ENCODE measurements at places on chromosomes 5 and 9.

GRCh38 chr9:74303945-74304344, 193.2 kb upstream of the RORB start:
- H3K4me1 ChIP-seq, result no peaks in the 10 kb centered on the region
- H3K4me3 ChIP-seq, result no peak overlapping the region
- no peaks in the 10 kb centered on the region for H3K36me3 ChIP-seq
- H3K27ac ChIP-seq, result no peak overlapping the region

DNA sequence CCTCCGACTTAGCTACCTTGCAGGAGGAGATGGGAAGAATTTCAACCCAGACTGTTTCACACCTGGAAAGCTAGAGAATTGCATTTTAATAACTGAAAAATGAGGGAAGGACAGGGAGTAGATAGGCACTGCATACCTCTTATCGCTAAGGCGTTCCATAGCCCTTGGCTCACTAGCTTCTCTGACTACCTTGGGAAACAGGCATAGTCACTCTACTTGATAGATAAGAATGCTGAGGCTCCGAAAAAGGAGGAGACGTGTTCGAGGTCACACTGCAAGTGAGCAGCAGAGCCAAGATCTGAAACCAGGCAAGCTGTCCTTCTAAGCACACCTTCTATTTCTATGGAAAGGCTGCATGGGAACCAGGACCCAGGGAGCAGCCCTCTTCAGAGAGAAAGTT, 168.9 kb downstream of the CRB2 start:
- DNase-seq, result no peak
- H3K36me3 ChIP-seq, result no peaks in the 10 kb centered on the region
- H3K4me3 ChIP-seq, result no peak overlapping the region
- no peak overlapping the region for H3K27ac ChIP-seq
- no peaks in the 10 kb centered on the region for H3K4me1 ChIP-seq

GRCh38 chr5:74418261-74418660, 222.3 kb downstream of the ENC1 start:
- no peak overlapping the region for H3K4me3 ChIP-seq
- H3K36me3 ChIP-seq, result no peaks in the 10 kb centered on the region
- H3K27me3 ChIP-seq, result no peaks in the 10 kb centered on the region
- peaks cover 18% of the 10 kb centered on the region for H3K4me1 ChIP-seq
- H3K27ac ChIP-seq, result no peak overlapping the region

- no peak for DNase-seq
- H3K4me3 ChIP-seq, result no peak overlapping the region
- H3K27ac ChIP-seq, result no peak overlapping the region
- H3K36me3 ChIP-seq, result no peaks in the 10 kb centered on the region
These were observed 19.2 kb downstream of the BHMT start for GRCh38 chr5:79130781-79131180.

- H3K27ac ChIP-seq, result no peak overlapping the region
- peaks cover 5% of the 10 kb centered on the region for H3K4me1 ChIP-seq
- DNase-seq, result no peak
- no peaks in the 10 kb centered on the region for H3K36me3 ChIP-seq
These were observed 30.5 kb upstream of the ZSWIM6 start for GRCh38 chr5:61301341-61302199.

DNA sequence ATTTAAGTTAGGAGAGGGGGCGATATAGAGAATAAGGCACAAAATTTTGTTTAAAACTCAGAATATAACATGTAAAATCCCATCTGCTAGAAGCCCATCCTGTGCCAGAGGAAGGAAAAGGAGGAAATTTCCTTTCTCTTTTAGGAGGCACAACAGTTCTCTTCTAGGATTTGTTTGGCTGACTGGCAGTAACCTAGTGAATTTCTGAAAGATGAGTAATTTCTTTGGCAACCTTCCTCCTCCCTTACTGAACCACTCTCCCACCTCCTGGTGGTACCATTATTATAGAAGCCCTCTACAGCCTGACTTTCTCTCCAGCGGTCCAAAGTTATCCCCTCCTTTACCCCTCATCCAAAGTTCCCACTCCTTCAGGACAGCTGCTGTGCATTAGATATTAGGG, 18.3 kb downstream of the MOCS2 start:
- no peaks in the 10 kb centered on the region for H3K4me1 ChIP-seq
- H3K4me3 ChIP-seq, result no peak overlapping the region
- no peak for DNase-seq
- no peaks in the 10 kb centered on the region for H3K27me3 ChIP-seq
- H3K36me3 ChIP-seq, result no peaks in the 10 kb centered on the region

- H3K4me3 ChIP-seq, result no peak overlapping the region
- no peak overlapping the region for H3K27ac ChIP-seq
- no peak for DNase-seq
- H3K27me3 ChIP-seq, result no peaks in the 10 kb centered on the region
- no peaks in the 10 kb centered on the region for H3K36me3 ChIP-seq
- H3K4me1 ChIP-seq, result no peaks in the 10 kb centered on the region
These were observed 1176.3 kb downstream of the CDH18 start for GRCh38 chr5:18811661-18812060.

- H3K4me1 ChIP-seq, result peaks cover 16% of the 10 kb centered on the region
- H3K27ac ChIP-seq, result no peak overlapping the region
- peaks cover 39% of the 10 kb centered on the region for H3K36me3 ChIP-seq
- H3K4me3 ChIP-seq, result no peak overlapping the region
- DNase-seq, result no peak
These were observed 109.1 kb downstream of the SUSD1 start for GRCh38 chr9:112065806-112066606.

DNA sequence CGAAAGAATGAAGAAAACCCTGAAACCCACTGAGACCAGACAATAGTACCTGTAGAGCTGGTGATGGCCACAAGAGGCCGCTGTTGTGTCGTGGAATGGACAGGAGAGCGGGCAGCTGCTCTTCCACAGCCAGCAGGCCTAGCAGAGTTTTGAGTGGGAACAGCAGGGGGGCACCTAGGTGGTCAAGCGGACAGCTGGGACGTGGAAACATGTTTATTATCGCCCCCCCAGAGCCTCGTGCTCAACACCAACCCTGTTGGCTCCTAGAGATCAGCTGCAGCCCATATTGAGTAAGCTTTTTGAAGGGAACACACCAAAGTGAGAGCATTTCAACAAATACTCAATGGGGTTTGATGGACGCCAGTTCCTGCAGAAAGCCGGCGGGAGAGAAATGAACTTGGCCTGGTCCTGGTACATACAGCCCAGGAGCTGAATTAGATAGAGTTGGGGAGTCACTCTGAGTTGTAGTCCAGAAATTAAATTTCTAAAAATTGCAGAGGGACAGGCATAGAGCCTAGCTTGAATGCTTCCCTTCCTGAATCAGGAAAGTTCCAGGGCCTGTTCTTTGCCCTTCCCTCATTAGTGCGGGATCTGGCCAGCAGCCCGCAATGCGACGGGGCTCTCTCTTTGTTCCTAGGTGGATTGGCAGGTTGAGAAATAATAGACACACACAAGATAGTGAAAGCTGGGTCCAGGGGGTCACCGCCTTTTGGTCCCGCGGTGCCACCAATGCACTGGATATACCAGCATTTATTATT, 33.8 kb downstream of the MFAP3 start:
- peak; percentile 72 for DNase-seq
- peaks cover 5% of the 10 kb centered on the region for H3K4me1 ChIP-seq
- H3K27me3 ChIP-seq, result no peaks in the 10 kb centered on the region
- no peak overlapping the region for H3K27ac ChIP-seq
- no peak overlapping the region for H3K4me3 ChIP-seq
- no peaks in the 10 kb centered on the region for H3K36me3 ChIP-seq

GRCh38 chr9:112861638-112862555, 28.8 kb downstream of the SLC46A2 start:
- H3K27ac ChIP-seq, result no peak overlapping the region
- peak; percentile 60 for DNase-seq
- H3K27me3 ChIP-seq, result no peaks in the 10 kb centered on the region
- peaks cover 35% of the 10 kb centered on the region for H3K4me1 ChIP-seq
- peak overlapping the region; percentile 17 for H3K4me3 ChIP-seq
- H3K36me3 ChIP-seq, result peaks cover 3% of the 10 kb centered on the region

DNA sequence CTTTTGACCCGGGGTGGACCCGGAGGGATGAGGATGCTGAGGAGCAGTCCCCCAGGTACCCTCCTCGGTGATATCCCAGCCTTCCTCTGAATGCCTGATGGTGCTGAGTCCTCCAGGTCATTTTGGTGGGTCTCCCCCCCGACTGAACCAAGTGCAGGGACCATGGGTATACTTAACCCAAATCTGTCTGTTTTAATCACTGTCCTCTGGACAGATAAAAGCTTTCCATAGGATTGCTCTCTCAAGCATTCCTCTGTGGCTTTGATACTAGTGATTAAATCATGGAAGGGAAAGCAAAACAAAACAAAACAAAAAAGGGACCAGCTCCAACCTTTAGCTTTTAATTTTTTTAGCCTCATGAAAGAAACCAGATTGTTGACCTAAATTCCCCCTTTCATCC, 26.0 kb downstream of the PAPPA start:
- H3K4me1 ChIP-seq, result no peaks in the 10 kb centered on the region
- no peak overlapping the region for H3K27ac ChIP-seq
- H3K4me3 ChIP-seq, result no peak overlapping the region

DNA sequence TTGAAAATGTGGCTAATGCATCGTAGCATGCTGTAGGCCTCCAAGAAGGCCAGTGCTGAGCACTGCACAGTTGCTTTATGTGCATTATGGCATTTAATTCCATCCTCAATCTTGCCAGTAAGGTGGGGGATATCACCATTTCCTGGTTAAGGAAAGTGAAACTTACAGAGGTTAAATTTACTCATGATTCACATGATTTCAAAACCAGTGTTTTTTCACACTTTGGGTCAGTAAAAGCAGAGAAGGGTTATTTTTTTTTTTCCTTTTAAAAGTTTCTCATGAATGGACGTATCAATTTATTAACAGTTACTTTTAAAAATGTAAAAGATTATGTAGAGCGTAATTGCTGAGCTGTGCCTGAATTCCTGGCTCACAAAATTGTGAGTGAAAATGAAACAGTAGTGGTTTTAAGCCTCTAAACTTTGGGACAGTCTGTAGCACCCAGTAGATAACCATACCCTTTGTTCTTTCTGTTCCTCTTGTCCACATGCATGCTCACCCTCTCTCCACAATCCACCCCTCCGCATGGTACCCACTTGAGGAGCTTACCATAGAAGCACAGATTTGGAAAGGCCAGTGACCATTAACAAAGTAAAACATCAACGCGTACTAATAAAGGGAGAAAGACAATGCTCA, 21.2 kb downstream of the MAST4 start:
- H3K4me1 ChIP-seq, result peaks cover 16% of the 10 kb centered on the region
- H3K4me3 ChIP-seq, result no peak overlapping the region
- H3K36me3 ChIP-seq, result no peaks in the 10 kb centered on the region
- no peaks in the 10 kb centered on the region for H3K27me3 ChIP-seq

DNA sequence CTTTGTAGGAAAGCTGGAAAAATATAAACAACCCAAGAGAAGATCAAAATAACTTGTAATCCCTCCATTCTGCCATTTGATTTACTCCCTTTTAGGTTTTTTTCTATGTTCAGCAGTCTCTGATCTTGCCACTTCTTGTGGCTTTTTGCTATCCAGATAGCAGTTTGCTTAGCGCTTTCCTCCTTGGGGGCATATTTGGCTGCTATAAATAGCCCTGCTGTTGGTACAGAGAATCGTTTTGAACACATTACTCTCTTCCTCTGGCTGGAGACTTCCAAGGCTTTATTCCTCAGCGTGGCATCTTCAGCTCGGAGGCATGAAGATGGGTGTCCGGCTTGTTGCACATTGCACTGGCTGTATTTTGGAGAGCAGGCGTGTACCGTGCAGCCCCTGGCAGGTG, 38.6 kb downstream of the HMCN2 start:
- no peaks in the 10 kb centered on the region for H3K36me3 ChIP-seq
- no peak overlapping the region for H3K4me3 ChIP-seq
- no peaks in the 10 kb centered on the region for H3K27me3 ChIP-seq
- DNase-seq, result no peak
- H3K27ac ChIP-seq, result no peak overlapping the region
- H3K4me1 ChIP-seq, result no peaks in the 10 kb centered on the region

DNA sequence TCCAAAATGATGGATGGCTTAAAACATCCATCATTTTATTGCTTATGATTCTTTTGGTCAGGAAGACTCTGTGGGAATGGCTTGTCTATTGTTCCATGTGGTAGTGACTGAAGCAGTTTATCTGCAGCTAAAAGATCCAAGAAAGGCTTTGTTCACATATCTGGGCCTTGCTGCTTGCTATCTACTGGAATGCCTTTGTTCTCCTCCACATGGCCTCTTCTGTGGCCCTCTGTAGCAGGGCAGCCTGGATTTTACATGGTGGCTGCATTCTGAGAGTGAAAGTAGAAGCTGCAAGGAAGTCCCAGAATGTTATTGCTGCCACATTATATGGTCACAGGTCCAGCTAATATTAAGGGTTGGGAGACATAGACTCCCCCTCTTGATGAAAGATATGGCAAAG, 35.1 kb downstream of the DMXL1 start:
- DNase-seq, result no peak
- no peaks in the 10 kb centered on the region for H3K4me1 ChIP-seq
- H3K27ac ChIP-seq, result no peak overlapping the region
- no peak overlapping the region for H3K4me3 ChIP-seq

- no peak overlapping the region for H3K27ac ChIP-seq
- no peak overlapping the region for H3K4me3 ChIP-seq
- peaks cover 9% of the 10 kb centered on the region for H3K36me3 ChIP-seq
- no peaks in the 10 kb centered on the region for H3K27me3 ChIP-seq
- no peak for DNase-seq
- H3K4me1 ChIP-seq, result no peaks in the 10 kb centered on the region
These were observed 594.8 kb downstream of the RAB3C start for GRCh38 chr5:59177644-59178043.

- no peaks in the 10 kb centered on the region for H3K27me3 ChIP-seq
- H3K4me3 ChIP-seq, result no peak overlapping the region
- no peaks in the 10 kb centered on the region for H3K4me1 ChIP-seq
- no peaks in the 10 kb centered on the region for H3K36me3 ChIP-seq
- H3K27ac ChIP-seq, result no peak overlapping the region
- no peak for DNase-seq
These were observed 808.0 kb downstream of the TLE1 start for GRCh38 chr9:80881320-80881719.

- H3K27me3 ChIP-seq, result no peaks in the 10 kb centered on the region
- DNase-seq, result no peak
- H3K27ac ChIP-seq, result no peak overlapping the region
- peaks cover 15% of the 10 kb centered on the region for H3K4me1 ChIP-seq
These were observed 5.5 kb downstream of the NOL6 start for GRCh38 chr9:33468215-33468730.

DNA sequence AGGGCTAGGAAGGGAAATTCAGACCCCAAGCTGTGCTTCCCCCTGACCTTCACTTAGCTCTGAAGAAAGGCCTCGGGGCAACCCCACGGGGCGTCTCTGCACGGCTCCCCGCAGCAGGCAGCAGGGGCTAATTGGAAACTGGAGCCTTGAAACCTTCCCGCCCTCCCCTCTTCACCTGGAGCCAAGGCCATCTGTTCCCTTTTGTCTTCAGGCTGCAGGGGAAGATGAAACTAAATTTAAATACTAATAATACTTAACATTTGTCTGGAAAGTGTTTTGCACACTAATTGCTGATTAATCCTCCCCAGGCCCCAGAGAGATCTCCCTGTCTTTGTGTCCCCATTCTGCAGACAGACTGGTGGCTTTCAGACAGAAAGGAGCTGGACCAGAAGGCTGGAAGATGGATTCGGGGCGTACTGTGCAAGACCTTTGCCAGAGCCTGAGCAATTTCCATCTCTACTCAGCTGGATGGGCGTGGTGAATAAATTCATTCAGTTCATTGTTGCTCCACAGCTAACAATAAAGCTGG, 34.1 kb upstream of the CPLX2 start:
- DNase-seq, result no peak
- H3K4me3 ChIP-seq, result no peak overlapping the region
- peaks cover 20% of the 10 kb centered on the region for H3K27me3 ChIP-seq
- no peak overlapping the region for H3K27ac ChIP-seq
- no peaks in the 10 kb centered on the region for H3K4me1 ChIP-seq
- H3K36me3 ChIP-seq, result no peaks in the 10 kb centered on the region

Data from common myeloid progenitor, CD34-positive (primary cell).